CD4-positive, alpha-beta memory T cell (primary cell): ENCODE measurements at places on chromosomes 3 and 15.
A peak's percentile ranks its signal among the peaks of the same experiment; 100 is the strongest.

DNA sequence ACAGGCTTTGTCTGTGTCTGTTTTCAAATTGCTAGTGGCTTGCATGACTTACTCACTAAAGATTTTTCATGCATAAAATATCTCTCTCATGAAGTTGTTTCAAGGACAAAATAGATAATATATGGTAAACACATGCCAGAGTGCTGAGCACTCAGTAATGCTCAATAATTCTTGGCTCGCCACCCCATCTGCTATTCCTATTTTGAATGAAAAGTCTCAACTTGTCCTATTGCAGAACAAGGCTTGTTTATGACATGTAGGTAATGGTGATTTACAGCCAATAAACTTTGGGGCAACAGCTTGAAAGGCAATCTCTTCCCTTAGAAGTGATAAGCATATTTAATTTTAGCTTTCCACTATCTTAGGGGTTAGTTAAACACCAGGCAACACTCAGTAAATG is 789.0 kb upstream of the ROBO1 start:
- no peak for DNase-seq

DNA sequence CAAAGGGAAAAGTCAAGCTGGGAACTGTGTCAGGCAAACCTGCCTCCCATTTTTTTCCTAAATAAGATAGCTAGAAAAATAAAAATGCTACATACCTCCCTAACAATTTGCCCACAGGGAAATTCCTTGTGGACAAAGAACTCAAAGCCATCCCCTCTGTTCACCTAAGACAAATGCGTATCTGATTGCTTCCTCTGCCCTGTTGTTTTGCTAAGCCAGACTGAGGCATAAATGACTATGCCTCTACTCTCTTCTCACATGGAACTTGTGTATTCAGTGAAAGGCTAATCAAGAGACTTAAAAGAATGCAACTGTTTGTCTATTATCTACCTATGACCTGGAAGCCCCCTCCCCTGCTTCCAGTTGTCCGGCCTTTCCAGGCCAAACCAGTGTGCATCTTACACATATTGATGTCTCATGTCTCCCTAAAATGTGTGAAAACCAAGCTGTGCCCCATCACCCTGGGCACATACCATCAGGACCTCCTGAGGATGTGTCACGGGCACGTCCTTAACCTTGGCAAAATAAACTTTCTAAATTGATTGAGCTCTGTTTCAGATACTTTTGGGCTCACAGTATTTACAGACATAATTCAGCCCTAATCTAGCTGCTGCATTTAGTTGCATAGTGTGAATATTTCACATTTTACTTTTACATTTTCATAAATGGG is 15.8 kb downstream of the CHD2 start:
- no peak for DNase-seq

GRCh38 chr15:33113666-33114373 is 80.7 kb downstream of the FMN1 start:
- DNase-seq: no peak

- no peak for DNase-seq
Observed at GRCh38 chr3:70980646-70981170, 602.8 kb downstream of the FOXP1 start.

- peak; percentile 76 for DNase-seq
Observed at GRCh38 chr15:85582131-85583079, 202.0 kb downstream of the AKAP13 start.

GRCh38 chr3:123163141-123163540 is 38.6 kb upstream of the SEC22A start:
- no peak for DNase-seq

GRCh38 chr15:43531018-43531670 is 13.7 kb downstream of the MAP1A start:
- no peak for DNase-seq

DNA sequence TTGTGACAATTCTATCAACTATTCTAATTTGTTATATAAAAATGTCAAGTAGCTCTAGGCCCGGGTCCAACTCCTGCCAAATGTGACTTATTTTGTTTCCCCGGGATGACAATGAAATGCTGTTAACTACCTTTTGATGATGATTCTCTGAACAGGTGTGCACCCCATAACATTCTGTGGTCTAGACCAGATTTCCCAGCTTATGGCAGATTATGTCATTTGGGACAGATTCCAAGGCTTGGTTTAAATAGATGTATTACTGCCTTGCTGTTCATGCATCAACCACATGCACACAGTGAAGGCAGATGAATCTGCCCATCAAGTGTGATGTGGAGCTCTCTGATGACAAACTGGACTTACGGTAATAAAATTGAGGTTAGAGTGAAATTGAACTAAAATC is 150.5 kb downstream of the MECOM start:
- DNase-seq: no peak

DNA sequence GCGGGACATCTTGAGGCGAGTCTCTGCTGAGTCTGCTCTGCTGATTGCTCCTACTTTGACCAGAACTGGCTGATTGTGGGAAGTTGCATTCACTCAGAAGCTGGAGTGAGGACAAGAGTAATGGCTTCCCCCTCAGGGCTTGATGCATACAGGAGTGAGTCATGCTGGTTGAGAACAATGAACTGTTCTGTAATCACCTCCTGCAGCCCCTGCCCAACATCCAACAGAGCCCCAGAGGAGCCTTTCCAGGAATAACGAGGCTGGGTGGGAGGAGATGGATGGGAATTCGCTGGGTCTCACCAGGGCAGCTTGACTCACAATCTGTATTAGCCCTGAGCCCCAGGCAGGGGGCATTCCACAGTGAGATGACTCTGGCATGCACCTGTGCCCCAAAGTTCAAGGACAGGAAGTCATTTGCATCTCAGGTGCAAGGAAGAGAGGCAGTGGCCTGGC is 85.0 kb downstream of the RAB11A start:
- DNase-seq: no peak

DNA sequence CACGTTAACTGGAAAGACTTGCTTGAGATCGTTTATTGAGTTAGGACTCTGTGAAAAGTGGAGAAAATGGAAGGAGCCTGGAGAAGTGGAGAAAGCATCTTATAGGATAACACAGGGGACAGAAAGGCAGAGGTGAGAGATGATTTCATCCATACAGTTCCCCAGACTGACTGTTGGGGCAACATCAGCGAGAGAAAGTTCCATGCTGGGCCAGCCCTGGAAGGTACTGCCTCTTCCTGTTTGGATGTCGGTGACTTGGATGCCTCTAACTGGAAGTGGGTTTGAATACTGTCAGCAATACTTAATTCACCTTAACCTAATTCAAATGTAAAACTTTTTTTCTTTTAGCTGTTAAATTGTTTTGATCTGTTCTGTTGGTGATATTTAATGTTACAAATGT is 32.3 kb downstream of the ATP13A5 start:
- DNase-seq: no peak

GRCh38 chr3:193974191-193974652 is 161.7 kb upstream of the HES1 start:
- no peak for DNase-seq

DNA sequence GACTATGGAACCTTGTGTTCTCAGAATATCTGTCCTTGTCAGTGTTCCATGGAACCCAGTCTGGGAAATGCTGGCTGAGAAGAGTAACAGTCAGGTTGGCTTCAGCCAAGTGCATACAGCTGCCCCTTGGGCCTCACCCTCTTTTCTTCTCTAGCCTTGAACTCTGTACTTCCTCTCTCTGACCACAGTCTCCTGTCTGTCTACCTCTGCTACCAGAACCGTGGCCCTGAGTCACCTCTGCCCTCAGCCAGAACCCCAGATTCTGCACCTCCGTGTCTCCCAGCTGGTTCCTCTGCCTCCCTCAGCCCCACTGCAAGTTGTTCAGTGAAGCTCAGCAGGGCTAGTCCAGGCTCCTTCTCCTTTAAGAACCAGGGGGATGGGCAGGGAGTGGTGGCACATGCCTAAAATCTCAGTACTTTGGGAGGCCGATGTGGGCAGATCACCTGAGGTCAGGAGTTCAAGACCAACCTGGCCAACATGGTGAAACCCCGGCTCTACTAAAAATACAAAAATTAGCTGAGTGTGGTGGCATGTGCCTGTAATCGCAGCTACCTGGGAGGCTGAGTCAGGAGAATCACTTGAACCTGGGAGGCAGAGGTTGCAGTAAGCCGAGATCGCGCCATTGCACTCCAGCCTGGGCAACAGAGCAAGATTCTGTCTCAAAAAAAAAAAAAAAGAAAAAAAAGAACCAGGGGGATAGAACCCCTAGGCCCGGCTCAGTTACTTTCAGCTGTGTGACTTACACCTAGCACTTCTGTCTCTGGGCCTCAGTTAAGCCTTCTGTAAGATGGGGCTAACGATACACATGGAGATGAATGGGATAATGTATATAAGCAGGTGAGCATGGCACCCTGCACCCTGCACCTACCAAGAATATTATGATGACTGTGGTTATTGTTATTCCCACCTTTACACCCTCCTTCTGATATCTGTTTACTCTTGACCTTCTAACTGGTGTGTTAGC is 24.3 kb upstream of the TATDN2 start:
- DNase-seq: peak; percentile 30

GRCh38 chr15:89051875-89052274 is 36.4 kb upstream of the ABHD2 start:
- DNase-seq: no peak

DNA sequence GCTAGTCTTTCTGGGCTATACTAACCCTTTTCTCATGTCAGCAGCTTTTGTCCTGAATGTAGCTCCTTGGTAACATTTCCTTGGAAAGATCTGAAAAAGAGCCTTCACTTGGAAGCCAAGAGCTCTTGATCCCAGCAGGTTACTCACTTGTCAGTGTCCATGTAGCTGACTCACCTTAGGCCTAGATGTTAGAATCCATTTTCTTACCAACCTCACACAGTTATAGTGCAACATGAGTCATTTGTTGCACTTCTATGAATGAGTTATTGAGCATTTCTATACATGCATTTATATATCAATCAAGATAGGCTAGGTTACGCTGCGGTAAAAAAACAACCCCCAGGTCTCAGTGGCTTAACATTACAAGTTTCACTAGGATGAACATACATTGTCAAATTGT is 106.8 kb upstream of the SLC7A14 start:
- DNase-seq: no peak

DNA sequence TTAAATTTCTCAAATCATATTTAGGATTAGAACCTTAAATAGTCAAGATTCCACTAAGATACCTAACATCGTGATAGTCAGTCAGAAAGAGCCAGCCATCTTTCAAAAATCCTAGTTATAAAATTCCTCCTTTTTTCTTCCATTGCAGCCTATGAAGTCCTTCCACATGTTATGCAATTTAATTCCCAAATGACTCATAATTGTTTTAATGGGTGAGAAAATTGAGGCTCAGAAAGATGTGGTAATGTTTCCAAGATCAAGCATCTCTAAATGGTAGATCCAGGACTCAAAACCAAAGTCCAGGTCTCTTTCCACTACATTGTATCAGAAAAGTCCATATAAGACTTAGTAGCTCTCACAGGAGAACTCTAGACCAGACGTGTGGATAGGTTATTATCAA is 9.5 kb downstream of the CFAP44 start:
- no peak for DNase-seq

GRCh38 chr15:55289746-55290527 is at the start of gene RAB27A:
Gene RAB27A, minus strand, starts transcription at chr15:55289813. Its CDS starts 54,879 bp downstream, at chr15:55234934.
- peak; percentile 74 for DNase-seq

GRCh38 chr15:68285259-68285980 is 7.9 kb downstream of the FEM1B start:
- no peak for DNase-seq

GRCh38 chr3:73120710-73121109 is 59.3 kb downstream of the EBLN2 start:
- DNase-seq: no peak

DNA sequence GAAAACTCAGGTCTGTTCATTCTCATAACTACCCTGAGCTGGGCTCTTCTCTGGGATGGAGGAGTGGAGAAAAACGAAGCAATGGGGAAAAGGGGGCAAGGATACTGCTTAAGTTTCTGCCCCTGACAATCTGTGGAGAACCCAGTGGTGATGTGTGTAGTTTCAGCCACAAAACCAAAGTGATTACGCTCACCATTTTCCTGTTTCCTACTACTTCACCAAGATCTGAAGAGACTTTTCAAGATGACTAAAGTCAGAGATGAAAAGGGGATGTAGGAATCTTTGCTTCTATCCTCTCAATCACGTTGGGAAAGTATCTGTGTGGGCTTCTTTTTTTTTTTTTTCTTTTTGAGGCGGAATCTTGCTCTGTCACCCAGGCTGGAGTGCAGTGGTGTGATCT is 8.3 kb upstream of the UBE2E1 start:
- DNase-seq: no peak

- DNase-seq: no peak
Observed at GRCh38 chr3:36891701-36892160, 53.1 kb downstream of the TRANK1 start.

DNA sequence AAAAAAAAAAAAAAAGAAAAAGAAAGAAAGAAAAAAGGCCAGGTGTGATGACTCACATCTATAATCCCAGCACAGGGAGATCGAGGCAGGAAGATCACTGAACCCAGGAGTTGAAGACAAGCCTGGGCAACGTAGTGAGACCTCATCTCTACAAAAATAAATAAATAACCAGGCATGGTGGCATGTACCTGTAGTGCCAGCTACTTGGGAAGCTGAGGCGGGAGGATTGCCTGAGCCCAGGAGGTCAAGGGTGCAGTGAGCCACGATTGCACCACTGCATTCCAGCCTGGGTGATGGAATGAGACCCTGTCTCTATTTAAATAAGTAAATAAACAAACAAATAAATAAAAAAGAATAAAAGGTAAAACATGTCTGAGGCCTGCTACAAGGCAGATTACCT is 39.3 kb upstream of the LACTB start:
- no peak for DNase-seq

- peak; percentile 6 for DNase-seq
Observed at GRCh38 chr15:92733934-92734521, 78.5 kb upstream of the FAM174B start.

DNA sequence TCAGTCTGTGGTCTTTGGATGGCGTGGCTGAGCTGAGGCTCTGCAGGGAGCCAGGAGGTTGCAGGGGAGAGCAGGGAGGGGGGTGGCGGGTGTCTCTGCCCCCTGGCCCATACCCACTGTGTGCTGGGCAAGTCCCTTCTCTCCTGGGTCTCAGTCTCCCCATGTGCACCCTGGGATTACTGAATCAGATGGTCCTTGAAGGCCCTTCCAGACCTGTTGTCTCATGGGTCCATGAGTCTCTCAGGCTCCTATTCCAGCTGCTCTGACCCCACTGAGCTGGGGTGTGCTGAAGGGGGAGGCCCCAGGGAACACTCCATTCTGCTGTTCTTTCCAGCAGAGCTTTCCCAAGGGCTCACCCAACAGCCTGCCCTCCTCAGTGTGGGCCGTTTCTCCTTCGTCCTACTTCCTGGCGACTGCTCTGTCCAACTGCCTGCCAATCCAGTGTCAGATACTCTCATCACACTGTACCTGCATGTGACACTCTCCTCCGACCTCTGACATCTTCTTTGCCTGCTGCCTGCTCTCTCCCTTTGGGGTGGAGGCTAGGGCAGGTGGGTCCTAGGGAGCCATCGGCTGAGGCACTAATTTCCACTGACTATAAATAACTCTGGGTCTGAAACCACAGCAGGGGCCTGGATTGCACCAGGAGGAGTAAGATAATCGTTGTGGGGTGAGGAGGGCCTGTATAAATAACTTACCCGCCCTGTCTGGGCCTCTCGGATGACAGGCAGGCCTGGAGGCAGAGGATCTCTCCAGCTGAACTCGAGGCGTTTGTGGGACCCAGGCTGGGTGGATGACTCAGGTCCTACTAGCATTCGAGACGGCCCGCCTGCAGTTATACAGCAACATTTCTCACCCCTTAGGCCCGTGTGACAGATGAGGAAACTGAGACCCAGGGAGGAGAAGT is 67.1 kb downstream of the ATP2B2 start:
- DNase-seq: no peak
